CD4-positive, alpha-beta T cell (primary cell): ENCODE measurements at places on chromosomes 4 and X. TPM values are rescaled to one million over a fixed set of nuclear protein-coding genes. Genes with fewer than 3 reads are reported as not detected.

UBE2A gene
- 88.8 TPM for total RNA-seq

GRIA2 gene
- total RNA-seq, result not detected

TMPRSS11B gene
- total RNA-seq, result not detected

PCDH11X gene
- total RNA-seq, result not detected

LYAR gene
- 13.9 TPM for total RNA-seq

TCEAL2 gene
- 1.2 TPM for total RNA-seq

CT83 gene
- not detected for total RNA-seq

SPARCL1 gene
- total RNA-seq, result not detected

CT45A10 gene
- total RNA-seq, result not detected

PIN4 gene
- 0.92 TPM for total RNA-seq

HGFAC gene
- 0.25 TPM for total RNA-seq

UGT2B15 gene
- not detected for total RNA-seq

TLL1 gene
- not detected for total RNA-seq

IL2RG gene
- total RNA-seq, result 225 TPM

TEX13C gene
- total RNA-seq, result not detected

- no peak for DNase-seq
Observed at GRCh38 chr4:129254126-129254525, 158.2 kb downstream of the C4orf33 start.

DNA sequence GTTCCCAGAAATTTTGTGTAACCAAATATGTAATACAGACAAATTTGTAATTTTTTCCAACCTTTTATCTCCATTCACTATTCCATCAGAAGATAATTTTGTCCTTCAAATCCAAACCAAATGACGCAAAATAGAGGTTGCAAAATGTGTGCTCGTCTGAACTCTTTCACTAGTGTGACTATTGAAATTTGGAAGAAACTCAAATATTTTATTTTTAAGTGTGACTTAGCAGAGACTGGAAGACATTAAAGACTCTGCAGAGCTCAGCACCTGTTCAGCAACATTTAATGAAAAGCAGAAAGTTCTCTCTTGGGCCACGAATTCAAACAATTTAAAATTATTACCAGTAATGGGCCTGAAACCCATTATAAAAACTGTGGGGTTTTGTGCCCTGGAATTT is 30.0 kb upstream of the APELA start:
- no peak for DNase-seq

GRCh38 chr4:40557736-40558135 is 71.9 kb downstream of the RBM47 start:
- no peak for DNase-seq

GRCh38 chr4:186757696-186758355 is 34.2 kb upstream of the FAT1 start:
- no peak for DNase-seq

- no peak for DNase-seq
Observed at GRCh38 chrX:126065901-126066660, 100.0 kb downstream of the DCAF12L2 start.

DNA sequence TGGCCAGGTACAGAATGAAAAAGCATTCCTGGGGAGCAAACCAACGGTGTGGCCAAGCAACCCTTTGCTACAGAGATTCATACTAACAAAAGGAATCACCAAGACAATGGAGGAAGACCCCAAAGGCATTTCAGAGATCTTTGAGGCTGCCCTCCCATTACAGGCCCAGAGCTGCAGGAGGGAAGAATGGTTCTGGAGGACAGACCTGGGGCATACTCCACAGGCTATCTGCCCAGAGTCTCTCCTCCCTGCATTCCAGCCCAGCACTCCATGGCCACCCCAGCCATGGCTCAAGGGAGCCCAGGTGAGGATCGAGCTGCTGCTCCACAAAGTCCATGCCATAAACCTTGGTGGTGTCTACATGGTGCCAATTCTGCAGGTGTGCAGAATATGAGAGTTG is 81.9 kb downstream of the ATP11C start:
- no peak for DNase-seq

DNA sequence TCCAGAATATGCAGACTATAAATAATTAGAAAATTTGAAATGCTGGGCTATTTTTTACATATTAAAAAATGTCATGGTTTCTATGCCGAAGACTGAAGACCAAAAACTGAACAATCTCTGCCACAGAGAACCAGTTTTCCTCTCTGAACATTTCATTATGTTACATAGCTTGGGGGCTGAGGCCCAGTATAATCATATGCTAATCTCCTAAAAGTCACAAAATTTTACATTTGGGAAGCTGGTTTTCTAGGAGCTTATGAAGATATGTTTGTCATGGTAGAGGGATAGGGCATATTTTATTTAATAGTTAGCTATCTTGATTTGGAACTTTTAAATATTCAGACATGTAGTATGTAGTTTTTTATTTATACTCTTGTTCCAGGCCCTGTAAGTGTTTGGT is 167.8 kb downstream of the GPAT3 start:
- DNase-seq, result no peak

GRCh38 chrX:73615022-73615421 is 52.0 kb downstream of the CHIC1 start:
- peak; percentile 13 for DNase-seq

GRCh38 chrX:1443496-1444075 is 9.1 kb downstream of the ASMTL start:
- no peak for DNase-seq

GRCh38 chr4:173270312-173271027 is 63.7 kb downstream of the HMGB2 start:
- DNase-seq, result no peak

GRCh38 chrX:49120091-49120490 is 3.4 kb downstream of the GPKOW start:
- no peak for DNase-seq

GRCh38 chrX:38236901-38237615 is 16.4 kb upstream of the SRPX start:
- DNase-seq, result no peak

GRCh38 chr4:142293536-142293935 is 552.6 kb downstream of the INPP4B start:
- DNase-seq, result no peak

DNA sequence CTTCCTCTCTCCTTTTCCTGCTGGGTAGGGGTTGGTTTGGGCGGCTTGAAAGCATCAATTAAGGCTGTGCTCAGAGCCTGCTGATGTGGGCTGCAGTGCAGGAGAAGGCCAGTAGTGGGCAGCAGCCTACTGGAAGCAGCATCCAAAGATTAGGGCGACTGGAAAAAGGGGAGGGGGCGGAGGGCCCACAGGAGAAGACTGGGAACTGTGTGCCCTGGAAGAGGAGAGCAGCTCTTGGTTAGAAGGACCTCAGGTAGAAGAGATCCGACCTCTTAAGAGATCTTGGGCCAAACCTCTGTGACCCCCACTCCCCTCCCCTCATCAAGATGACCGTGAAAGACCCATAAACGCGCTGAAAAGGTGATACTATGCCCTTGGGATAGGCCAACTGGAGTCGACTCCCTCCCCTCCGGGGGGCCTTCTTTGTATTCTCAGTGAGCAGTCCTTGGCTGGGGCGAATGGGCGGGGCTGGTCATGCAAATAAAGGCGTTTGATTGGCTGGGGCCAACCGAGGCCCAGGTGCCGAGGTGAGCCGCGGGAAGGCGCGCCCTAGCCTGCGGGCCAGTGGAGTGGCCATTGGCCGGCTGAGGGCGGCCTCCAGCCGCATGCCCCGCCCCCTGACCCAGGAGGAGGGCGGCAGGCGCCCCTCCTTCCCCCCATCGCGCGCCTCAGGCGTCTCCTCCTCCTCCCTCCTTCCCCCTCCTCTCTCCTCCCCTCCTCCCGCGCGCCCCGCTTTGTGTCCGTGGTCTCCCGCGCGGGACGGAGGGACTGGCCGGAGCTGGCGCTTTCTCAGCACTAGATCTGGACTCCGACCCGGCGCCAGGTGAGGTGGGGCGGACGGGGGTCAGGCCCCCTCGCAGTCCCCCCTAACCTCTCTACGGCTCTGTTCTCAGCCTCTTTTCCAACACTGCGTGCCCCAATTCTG is 10.1 kb downstream of the DLG3 start:
- DNase-seq, result peak; percentile 74

- no peak for DNase-seq
Observed at GRCh38 chr4:153564630-153565525, 98.7 kb downstream of the TMEM131L start.

DNA sequence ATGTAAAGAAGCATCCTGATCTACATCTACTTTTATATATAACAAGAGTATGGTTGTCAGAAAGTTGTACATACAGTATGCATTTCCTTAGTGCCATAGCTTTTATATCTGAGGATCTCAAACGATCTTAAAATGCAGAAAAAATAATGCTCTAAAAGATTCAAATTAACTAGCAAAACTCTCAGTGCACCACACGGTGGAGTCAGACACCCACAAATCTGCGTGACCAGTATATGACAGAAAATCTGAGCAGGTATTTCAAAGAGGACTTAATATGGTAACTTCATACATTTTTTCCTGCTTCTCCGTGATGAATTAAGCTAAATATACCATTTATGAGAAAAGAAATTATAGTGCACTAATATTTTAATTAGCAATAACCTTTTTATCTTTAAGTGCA is 803.0 kb downstream of the DMD start:
- DNase-seq, result no peak

- no peak for DNase-seq
Observed at GRCh38 chr4:177796841-177797240, 354.6 kb upstream of the AGA start.

DNA sequence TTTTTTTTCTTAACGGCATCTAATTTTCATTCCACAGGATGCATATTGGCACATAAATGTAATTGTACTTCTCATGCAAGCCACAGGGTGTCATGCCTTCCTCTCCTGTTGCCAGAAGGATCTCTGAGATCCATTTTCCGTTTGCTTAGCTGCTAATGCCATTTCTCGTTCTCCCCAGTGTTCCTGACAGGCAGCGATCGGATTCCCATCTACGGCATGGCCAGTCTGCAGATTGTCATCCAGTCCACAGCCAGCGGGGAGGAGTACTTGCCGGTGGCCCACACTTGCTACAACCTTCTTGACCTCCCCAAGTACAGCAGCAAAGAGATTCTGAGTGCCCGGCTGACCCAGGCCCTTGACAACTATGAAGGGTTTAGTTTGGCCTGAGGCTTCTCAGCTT is 8.9 kb upstream of the NAP1L5 start:
- no peak for DNase-seq

GRCh38 chrX:150513544-150513943 is 54.9 kb upstream of the MTM1 start:
- no peak for DNase-seq

DNA sequence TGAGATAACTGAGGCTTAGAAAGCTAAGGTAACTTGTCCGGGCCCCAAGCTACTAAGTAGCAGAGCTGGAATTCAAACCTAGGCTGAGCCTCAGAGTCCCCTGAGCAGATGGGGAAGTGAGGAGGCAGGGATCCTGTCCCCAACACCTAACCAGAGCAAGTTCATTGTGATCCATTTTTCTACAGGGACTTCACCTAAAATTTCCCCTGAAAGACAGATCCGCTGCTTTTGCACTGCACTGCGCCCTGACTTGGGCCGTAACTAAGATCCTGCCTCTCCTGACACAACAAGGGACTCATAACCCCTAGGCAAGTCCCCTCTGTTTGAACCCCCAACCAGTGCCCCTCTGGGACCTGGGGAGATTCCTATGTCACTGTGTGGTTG is 25.6 kb upstream of the MTM1 start:
- no peak for DNase-seq

DNA sequence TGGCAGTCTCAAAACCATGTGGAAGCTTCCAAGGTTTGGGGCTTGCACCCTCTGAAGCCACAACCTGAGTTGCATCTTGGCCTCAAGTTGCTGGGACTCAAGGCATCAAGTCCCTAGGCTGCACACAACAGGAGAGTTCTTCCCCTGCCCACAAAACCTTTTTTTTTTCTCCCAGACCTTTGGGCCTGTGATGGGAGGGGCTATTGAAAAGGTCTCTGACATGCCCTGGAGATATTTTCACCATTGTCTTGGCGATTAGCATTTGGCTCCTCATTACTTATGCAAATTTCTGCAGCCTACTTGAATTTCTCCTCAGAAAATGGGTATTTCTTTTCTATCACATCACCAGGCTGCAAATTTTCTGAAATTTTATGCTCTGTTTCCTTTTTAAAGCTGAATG is 349.5 kb upstream of the EDA2R start:
- no peak for DNase-seq

DNA sequence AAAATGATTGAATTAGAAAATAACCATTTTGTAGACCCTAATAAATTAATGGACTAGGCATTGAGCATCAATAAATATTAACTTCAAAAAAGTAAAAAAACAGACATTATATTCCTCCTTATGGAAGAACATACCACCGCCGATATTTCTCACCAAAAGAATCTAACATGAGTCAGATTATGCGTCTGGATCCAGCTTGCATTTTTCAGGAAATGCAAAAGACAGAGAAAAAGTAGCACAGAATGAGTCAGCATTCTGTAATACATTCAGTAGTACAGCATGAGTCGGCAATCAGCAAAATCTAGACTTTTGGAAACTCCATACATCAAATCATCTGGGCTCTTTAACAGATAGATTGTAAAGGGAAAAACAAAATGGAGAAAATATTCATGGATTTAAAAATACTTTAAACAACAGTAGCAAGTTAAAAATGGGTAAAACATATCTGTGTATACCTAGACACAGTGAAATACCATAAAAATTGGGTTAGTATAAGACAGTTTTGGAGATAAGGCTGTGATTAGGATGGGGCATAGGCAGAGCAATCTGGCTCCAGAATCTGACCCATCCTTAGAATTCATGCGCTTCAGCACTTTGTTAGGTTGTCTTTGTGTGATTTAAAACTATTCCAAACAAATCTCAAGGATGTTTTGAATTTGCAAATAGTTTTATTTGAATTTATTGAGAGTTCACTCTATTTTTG is 633.0 kb upstream of the FAM241A start:
- DNase-seq, result no peak

DNA sequence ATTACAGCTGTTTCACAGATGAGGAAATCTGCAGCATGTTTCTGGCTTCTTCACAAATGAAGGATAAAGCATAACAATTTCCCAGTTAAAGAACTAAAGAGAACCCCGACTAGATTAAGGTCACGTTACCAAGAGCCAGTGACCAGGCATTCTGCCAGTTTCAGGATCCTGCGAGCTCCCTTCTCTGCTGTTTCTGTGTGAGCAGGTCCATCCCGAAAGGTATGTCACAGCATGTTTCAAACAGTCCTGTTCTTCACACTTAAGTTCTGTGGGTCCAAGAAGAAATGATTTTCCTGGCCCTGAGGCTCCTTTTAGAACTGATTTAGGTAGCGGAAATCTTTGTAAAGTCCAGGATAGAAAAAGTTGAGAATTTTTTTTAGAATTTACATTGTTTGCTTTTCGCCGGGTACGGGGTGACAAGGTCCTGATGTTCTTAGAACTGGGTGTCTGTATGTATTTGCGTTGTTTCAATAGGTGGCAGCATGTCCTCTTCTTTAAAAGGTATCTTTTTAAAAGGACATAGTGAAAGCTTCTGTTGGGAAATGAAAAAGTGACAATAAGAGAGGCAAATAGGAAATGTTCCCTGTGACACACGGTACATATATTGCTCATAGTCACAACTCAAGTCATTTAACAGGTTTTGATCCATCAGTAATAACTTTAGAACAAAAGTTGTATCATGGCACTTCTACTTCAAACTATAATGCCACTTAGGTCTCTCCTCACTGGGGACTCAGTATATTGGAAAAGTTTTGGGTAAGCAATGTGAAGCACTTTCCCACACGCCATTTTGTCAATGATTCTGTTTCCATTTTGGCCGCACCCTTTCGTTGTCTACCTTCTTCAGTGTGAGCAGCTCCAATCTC is 18.4 kb downstream of the IL21 start:
- DNase-seq, result no peak
